BE2C (cell line): ENCODE measurements at places on chromosomes 4 and X.

DNA sequence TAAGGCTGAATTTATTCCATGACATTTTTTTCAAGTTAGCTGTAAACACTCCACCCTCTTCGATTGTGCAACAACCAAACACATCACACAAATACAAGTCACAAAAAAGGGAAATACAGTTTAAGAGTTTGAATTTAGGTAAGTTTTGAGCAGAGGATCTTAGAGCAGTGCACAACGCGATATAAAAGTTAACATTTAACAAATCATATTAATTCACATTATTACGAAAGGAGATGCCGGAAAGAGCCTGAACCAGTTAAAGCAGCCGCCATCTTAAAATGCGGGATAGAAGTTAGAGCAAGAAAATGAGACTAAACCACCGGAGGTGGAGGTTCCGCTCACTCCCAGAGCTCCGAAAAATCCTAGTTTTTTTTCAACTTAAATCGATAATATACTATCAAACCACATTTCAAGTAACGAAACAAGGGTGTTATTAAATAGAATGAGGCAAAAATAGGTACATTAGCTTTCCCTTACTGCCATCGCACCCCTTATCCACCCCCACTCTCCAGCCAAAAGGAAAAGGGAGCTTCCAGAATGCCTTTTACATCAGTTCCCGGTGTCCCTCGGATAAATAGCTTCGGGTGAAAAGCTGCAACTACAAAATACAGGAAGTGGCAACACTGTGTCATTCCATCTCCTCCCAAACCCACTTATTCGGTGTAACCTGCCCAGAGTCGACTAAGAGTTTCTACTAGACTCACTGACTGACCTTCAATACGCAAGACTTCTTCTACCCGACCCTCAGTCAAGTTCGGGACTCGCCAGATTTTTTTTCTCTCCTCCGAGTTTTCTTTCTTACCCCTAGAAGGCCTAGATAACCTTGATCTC lies 1.9 kb downstream of the UBE2D3 start:
- DNase-seq = peak; percentile 27

DNA sequence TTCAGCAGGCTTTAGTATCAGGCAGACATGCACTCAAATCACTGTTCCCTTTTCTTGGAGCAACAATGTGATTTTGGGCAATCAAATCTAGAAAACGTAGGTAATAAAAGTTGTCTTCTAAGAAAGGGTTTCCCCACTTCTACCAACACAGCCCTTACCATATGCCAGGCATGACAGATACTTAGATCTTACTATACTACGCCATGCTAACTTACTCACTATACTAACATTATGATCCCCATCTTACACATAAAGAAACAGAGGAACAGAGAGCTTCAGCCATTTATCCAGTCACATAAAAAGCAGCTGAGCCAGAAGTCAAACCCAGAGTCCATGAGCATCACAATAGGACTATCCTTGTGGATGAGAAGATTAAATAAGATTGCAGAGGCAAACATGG lies 9.2 kb downstream of the TXK start:
- no peak for DNase-seq

GRCh38 chr4:8341691-8342090 lies 72.1 kb downstream of the HTRA3 start:
- DNase-seq = no peak

GRCh38 chrX:29872831-29873230 lies 342.5 kb upstream of the MAGEB2 start:
- DNase-seq = no peak

DNA sequence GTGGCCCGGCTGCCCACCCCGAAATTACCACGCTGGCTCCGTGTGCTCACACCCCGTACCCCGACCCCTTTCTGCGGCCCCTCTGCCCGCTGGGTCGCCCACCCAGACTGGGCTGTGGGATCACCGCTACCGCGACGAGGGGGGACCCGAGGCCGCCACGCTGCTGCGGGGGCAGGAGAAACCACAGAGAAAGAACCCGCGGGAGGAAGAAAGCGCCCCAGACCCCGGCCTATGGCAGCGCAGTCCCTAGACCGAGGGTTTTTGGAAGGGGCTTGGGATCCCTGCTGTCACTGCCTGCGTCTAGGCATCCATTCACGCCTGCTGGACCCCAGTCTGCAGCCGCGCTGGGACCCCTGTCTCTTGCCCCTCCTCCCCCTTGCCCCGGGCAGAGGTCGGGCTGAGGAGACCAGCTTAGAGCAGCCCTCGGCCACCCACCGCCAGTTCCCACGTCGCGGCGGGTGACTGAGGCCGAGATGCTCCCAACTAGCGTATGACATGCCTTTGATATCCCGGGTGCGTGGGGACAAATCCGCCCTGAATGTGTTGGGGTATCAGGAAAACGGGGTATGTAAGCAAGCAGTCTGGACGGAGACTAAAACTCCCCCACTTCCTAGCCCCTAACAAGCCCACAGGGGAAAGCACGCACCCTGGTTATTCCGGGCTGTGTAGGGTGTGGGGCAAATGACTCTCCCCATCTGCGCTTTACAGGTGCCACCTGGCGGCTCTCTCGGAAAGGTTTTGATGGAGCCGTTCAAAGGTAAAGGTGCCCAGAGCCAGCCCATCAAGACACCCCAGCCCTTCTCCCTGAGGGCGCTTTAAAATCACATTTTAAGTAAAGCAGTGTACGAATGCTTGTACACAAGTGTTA lies 862 bp upstream of the INPP4B start:
- DNase-seq = peak; percentile 8

- DNase-seq = peak; percentile 51
These were observed 661.6 kb downstream of the RAPGEF2 start for GRCh38 chr4:159764343-159764952.

DNA sequence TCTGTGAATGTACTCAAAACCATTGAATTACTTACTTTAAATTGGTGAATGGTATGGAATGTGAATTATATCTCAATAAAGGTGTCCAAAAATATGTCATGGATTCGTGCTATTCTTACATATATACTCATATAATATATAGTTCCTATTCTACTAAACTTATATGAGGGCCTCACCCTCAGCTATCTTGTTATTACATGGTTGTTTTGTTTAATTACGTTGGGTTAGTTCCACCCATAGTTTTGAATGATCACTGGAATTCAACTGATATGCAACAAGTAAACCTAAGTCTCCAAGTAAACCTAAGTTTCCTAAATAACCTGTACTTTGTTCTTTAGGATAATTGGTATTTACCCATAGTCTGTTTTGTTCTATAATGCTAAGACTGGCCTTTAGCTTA lies 30.6 kb upstream of the CD99L2 start:
- no peak for DNase-seq

DNA sequence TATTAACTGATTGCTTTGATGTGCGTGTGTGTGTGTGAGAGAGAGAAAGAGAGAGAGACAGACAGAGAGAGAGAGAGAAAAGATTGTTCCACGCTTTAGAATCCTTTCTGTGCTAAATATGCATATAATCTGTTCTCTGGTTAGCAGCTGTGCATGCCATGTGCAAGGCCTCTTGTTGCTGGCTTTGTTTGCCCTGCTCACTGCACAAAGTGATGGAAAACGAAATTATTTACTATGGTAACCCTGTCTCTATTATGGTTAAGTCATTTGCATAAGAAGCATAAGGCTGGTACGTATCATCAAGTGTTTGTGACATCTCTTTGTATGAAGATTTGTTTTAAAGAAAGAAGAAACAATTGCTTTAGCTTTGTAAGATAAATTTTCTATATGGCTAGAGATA lies 190.2 kb upstream of the POF1B start:
- no peak for DNase-seq

- DNase-seq = no peak
These were observed 8.3 kb downstream of the TMEM33 start for GRCh38 chr4:41943506-41943905.

DNA sequence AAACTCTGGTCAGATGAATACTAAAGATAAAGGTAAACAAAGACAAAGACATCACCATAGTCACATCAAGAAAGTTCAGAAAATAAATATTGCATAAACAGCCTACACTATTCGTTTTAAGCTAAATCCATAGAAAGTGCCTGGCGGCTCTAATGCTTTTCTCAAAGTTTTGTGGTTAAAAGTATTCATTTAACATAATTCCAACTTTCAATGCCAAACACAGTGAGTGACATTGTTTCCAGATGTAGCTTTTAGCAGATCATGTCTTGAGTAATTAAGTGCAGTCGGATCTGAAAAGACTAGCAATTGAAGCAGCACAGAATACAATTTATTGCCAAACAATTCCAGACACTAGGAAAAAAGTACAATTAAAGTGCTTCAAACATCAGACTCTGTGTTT lies 287.1 kb upstream of the ADGRL3 start:
- DNase-seq = no peak

GRCh38 chr4:185213877-185214276 lies 4.5 kb downstream of the SNX25 start:
- DNase-seq = no peak

DNA sequence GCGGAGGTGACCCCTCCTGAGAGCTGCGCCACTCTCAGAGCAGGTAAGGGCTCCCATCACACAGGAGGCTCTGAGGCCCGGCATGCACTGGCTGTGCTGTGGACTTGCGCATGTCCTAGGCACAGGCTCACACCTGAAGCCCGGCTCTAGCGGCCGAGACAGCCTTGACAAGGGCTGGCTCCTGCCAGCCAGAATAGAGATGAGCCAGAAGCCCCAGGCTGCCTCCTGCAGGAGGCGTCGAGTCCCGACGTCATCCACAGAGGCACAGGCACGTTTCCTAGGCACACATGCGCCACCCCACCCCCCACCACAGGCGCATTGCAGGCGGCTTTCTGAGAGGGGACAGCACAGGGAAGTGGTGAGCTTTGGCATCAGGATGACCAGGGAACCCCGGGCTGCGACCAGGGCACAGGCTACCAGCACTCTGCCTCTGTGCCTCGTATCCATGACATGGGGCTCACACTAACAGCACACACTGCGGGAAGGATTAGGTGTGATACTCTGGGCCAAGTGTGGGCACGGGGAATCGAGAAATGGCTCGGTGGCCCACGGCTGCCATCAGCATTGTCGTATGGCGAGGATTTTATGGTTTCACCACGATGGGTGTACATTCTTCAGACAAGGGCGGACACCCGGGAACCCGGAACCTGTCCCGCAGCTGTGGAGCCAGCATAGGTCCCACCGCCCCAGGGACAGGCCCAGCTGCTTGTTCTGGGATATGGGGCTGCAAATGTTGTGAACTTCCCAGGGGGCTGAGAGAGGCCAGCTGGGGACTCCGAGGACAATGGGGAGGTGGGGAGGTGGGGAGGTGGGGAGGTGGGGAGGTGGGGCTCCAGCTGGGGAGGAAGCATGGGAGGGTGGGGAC lies 90.7 kb upstream of the ADRA2C start:
- peak; percentile 10 for DNase-seq

DNA sequence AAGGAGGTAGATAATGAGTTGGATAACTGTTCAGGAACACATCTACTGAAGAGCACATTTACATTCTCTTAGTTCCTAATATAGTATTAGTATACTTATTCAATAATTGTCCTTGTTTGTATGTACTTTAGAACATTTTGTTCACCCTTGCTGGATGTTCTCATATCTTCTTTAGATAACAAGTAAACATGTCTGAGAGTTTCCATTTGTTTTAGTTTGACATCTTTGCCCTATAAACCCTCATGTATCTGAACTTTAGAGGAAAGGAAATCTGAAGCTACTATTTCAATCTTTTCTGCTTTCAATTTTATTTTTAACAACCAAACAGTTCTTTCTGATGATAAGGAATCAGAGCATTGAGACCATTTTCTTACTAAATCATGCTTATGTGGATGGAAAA lies 518.6 kb downstream of the RPA4 start:
- DNase-seq = no peak

DNA sequence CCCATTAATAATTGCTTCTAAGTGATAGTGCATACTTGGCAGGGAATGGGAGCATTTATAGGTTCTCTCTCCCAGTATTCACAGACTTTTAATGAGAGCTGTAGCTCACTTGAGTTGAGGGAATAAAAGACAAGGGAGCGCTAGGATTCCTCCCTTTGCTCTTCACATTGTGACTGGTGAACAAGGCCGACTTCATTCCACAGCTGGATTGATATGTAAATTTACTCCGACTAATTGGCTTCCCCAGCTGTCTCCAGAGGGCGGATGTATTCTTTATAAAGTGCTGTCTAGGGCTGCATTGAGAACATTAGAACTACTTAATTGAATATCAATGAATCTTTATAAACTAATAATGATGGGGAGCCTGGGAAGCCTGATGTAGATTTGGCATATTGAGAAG lies 63.4 kb downstream of the GPR50 start:
- DNase-seq = no peak

- DNase-seq = no peak
These were observed 70.8 kb downstream of the PCDH7 start for GRCh38 chr4:30790998-30791397.

- no peak for DNase-seq
These were observed 9.8 kb upstream of the ANXA5 start for GRCh38 chr4:121706595-121707021.

GRCh38 chr4:186243331-186243730 lies 16.0 kb downstream of the KLKB1 start:
- DNase-seq = no peak

- no peak for DNase-seq
These were observed 195.8 kb downstream of the CLCN4 start for GRCh38 chrX:10352536-10352935.

DNA sequence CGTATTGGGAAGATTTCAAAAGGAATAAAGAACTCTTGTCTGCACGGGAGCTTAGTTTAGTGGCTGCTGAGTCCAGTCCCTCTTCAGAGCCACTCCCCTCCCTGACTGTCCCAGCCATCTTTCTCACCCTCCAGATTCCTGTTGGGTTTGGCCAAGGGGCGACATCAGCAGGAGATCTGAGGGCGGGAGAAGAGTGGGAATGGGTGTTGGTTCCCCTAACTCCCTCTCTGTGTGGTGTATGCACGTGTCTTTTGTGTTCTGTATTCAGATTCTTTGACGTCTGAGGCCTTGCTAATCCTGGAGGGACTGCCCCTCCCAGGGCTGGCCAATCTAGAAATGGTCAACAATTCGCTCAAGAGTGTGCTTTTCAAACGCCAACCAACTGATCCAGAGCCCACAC lies 37.4 kb downstream of the CYTL1 start:
- DNase-seq = no peak

DNA sequence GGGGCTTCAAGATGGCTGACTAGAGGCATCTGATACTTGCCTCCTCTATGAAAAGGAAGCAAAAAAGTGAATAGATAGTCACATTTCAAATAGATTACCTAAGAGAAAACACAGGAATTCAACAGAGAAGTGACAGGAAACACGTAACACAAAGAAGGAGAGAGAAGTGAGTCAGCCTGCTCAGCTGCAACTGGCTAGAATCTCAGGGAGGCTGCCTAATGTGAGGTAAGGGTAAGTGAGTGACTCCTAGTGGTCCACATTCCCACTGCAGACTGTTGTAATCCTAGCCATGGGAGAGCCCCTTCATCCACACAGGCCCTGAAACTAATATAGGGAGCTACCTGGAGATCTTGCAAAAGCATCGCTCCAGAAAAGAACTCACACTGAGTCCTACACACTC lies 179.2 kb downstream of the SLC7A11 start:
- no peak for DNase-seq
